ENCODE measurements at places on chromosomes 13 and 19. TPM values are rescaled to one million over a fixed set of nuclear protein-coding genes. Genes with fewer than 3 reads are reported as not detected.
A peak's percentile ranks its signal among the peaks of the same experiment; 100 is the strongest.

DNA sequence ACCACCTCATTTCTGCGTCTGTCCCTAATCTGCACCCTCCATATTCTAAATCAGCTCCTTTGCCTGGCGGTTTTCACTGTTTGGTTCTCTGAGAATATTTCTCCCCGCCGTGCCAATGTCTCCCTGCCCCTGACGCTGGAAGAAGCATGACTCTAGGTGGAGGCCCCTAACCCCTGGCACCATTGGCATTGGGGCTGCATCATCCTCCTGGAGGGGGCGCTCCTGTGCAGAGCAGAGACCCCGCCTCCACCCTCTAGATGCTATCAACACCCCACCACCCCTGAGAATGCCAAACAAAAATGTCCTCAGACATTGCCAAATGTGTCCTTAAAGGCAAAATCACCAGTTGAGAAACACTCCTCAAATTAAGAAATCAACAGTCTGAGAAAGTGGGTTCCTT, 6.5 kb downstream of the ZSCAN5B start:
- DNase-seq, result no peak

GRCh38 chr19:44649578-44650145, 6.0 kb downstream of the PVR start:
- DNase-seq, result no peak

GRCh38 chr19:44582581-44583265, 30.6 kb upstream of the IGSF23 start:
- DNase-seq, result no peak

GRCh38 chr19:30966486-30966885, 382.8 kb downstream of the TSHZ3 start:
- DNase-seq, result no peak

DNA sequence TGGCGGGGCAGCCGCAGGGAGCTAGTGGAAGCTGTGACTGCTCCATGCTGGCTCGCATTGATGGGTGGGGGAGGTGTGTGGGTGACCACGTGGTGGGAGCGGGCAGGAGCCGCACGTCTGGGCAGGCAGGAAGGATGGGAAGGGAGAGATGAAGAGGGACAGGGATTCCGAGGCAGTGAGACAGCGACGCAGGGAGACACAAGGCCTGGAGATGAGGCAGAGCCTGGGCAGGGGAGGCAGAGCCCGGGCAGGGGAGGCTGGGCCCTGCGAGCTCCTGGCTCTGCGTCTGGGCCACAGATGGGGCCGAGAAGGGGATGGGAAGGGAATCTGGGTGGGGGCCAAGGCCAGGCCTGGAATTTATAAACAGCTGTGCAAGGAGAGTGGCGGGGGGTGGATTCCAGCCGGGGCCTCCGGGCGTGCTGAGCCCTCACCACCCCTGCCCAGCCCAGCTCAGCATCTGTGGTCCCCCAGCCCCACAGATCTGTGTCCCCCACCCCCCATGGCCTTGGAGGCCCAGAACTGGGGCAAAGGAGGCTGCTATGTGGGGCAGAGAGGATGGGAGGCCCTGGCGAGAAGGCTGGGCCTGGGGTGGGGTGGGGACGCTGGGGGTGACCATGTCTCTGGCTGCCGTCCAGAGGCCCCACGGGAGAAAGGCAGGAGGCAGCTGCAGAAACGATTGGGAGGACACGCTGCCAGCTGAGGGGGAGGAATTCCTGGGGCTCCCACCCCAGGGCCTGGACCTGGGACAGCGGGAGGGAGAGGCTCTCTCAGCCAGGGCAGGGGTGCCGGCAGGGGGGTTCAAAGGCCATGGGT, 6.0 kb downstream of the EHD2 start:
- peak; percentile 59 for DNase-seq

DNA sequence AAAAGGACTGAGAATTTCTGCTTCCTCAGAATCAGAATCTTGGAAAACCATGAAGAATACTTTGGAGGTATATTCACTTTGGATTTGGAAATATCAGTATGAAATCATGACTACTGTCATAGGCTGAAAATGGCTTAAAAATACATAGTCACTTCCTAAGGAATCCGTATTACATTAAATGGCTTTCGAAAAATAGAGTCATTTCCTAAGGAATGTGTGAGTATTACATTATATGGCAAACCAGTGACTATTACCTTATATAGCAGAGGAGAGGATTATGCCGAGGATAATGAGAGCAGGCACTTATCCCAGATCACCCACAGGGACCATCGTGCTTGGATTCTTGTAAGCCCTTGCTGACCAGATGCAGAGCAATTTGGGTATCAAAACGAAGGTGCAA, 1471.8 kb downstream of the EFNB2 start:
- DNase-seq, result no peak

- DNase-seq, result no peak
Measured at GRCh38 chr19:40553885-40554857, 22.5 kb upstream of the SHKBP1 start.

DNA sequence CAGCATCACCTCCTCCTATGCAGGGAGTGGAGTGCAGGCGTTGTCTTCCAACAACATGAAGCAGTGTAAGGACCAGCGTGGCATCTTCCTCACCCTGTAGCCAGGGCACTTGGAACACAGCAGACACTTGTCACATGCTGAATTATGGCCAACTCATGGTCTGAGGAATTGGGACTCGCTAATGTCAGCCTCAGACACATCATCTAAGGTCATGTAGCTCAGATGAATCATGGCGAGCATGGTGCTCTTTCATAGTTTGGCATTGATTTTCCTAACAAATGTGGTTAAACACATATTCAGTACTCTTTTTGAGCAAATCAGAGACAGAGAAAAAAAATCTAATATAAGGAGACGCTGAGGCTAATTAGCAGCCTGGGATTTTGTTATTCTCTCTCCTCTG, 99.6 kb upstream of the SGCG start:
- no peak for DNase-seq

GRCh38 chr13:99976575-99976974, 5.0 kb upstream of the ZIC5 start:
- no peak for DNase-seq

DNA sequence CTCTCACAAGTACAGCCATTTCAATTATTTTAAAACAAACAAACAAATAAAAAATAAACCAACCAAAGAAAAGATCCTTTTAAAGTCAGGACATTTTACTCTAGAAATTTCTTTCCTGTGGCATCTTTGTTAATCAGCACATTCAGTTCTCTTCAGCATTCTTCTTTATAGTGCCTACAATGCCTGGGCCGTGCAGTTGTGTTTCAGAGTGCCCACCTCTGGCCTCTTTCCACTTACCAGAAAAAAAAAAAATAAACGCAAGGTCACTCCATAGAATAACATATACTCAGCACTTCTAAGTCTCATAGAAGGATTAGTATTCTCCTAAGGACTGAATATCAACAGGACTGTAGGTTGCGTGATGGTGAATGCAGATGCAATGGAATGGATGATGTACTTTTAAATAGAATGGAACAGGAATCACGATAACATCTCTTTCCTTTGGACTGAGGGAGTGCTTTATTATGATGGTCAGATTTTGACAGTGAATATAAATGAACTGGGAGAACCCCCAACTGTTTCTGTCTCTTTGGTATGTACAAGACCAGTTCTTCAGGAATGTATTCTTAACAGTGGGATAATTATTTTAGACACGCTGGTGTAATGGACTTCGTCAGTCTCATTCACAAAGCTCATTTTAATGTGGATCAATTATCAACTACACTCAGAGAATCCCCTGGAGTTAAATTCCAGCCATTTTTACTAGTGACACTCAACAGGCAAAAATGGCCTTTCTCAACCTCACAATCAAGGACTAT, 125.0 kb upstream of the NBEA start:
- no peak for DNase-seq

- DNase-seq, result no peak
Measured at GRCh38 chr13:46367617-46368327, 19.3 kb downstream of the RUBCNL start.

DNA sequence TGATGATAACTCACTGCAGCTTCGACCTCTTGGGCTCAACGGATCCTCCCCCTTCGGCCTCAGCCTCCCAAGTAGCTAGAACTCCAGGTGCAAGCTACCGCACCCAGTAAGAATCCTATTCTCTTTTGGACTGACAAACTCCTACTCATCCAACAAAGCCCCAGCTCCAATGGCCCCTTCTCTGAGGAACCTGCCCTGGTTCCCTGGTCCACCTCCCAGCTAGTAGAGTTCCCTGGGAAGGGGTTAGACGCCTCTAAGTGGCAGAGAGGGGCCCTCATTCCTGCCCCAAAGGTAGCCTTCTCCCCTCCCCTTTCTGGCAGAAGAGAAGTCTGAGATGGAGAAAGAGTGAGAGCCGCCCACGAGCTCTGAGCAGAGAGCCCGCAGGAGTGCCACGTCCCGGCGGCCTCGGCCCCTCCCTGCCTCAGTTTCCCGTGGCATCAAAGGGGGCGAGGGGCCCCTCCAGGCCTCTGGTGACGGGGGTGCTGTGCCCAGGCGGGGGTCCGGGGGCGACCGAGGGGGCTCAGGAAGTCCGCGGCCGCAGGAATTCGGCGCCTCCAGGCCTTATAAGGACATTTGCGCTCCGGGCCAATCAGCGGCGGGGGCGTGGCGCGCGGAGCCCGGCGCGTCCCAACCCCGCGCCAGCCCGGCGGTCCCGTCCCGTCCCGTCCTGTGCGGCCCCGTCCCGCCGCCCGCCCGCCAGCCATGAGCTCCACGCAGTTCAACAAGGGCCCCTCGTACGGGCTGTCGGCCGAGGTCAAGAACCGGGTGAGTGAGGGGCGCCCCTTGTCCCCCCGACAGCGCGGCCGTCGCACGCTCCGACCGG, at the start of gene CNN2:
Gene CNN2 (plus strand): TSS at position 649 of the 823 bp plus-strand sequence. CDS start 54 bp downstream, at position 703.
- peak; percentile 73 for DNase-seq

DNA sequence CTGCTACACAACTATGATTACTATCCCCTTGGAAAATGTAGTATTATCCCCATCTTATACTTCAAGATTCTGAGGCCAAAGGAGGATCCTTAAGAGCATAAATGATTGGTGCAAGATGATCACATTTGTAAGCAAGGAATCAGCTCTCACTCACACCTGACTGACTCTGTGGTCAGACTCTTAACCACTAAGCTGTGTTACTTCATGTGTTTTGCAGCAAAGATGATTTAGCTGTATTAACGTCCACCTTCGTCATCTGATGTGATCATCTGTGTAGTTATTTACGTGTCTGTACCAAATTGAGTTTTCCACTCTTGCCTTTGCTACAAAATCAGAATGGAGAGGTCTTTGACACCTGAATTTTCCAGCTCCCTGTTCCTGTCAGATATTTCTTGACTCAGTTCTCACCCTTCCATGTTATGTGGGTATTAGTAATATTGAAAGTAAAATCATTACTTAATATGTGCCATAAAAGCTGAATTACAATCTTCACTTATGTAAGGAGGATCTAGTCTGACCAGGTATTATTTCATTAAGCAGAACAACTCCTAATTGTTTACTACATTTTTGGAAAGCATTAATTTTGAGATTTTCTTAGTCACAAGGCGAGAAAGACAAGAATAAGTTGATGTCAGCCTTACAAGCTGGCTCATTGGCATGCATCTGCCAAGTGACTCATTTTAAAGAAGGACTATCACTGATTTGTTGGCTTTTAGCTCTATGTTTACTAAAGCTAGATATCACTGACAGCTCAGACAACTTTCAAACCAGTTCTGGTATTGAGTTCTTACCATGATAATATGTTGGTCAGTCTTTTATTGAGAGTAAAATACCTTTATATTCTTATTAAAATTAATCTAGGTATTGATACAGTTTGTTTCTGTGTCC, 1279.8 kb upstream of the PCDH9 start:
- DNase-seq, result no peak

DNA sequence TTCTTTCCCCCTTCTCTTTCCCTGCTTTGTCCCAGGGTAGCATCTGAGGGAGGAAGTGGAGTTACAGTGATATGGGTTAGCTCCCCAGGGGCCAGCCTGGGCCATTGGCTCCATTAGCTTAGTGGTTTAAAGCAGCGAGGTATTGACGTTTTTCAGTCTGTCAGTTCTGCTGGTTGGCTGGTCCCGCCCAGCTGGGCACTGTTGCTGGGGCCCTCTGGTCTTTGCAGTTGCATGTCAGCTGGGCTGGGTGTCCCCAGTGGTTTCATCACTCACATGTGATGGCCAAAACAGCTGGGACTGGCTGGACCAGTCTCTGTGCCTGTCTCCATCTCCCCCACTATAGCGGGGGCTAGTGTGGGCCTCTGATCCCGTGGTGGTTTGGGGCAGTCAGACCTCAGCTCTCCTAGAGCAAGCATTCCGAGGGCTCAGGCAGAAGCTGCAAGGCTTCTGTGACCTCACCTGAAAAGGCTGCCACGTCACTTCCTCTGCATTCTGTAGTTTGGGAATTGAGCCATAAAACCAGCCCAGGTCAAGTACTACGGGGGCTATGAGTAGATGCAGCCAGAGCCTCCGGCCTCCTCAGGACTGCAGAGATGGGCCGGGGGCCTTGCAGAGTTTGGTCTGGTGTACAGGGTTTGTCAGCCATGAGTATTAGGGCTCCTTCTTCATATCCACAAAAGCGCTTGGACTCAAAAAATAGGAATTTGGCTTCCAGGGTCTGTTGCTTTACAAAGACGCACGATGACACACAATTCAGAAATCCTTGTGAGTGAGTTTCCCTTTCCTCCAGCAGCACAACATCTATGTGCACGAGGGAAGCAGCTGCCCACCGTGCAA, 30.0 kb downstream of the TSSK6 start:
- DNase-seq, result no peak

DNA sequence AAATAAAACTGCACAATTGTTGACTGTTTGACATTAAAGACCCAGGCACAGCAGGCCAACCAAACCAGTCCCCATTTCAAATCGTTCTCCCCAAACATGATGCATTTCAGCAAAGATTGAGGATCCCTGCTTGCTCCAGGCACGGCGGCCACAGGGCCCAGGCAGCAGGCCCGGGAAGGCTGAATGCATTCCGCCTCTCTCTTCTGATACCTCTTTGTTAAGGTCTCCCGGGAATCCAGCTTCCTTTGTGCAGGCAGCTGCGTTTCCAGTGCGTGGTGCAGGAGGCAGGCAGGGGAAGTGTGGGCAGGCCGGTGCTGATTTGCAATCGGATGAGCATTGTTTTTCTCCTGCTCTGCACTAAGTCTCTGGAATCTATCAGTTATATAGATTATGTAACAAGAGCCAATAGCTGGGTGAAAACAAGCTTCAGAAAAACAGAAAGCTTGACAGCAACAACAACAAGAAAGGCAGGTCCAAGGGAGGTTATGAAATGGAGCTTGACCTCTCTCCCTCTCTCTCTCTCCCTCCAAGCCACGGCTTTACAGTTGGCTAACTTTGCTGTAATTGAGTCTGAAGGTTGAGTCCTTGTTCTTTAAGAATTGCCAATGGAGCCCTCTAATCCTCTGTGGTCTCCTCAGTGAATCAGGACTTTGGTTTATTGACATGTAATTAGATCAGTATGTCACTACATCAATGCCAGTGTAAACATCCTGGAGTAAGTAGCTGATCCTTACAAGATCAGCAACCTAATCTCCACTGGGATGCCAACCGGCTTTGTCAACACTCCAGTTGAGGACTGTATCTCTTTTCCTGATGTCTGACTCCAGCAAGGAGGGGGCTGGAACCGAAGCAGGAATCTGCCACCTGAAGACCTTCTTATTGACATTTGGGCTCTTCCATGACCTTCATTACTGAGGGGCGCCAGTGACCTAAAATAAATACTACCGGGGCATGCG, 338.0 kb downstream of the TEX29 start:
- no peak for DNase-seq

Gene CLDND2
- 1.7 TPM for polyA plus RNA-seq

Gene C19orf38
- polyA plus RNA-seq, result 2.4 TPM

Gene FAM216B
- not detected for polyA plus RNA-seq

Gene FFAR1
- 0.87 TPM for polyA plus RNA-seq

Gene RFPL4AL1
- polyA plus RNA-seq, result not detected

Gene COQ8B
- 31.0 TPM for polyA plus RNA-seq

Gene OXGR1
- polyA plus RNA-seq, result 4.6 TPM

Data from left renal cortex interstitium (tissue), 4 donors.